RKO (cell line): ENCODE measurements at places on chromosomes 6 and 20.

DNA sequence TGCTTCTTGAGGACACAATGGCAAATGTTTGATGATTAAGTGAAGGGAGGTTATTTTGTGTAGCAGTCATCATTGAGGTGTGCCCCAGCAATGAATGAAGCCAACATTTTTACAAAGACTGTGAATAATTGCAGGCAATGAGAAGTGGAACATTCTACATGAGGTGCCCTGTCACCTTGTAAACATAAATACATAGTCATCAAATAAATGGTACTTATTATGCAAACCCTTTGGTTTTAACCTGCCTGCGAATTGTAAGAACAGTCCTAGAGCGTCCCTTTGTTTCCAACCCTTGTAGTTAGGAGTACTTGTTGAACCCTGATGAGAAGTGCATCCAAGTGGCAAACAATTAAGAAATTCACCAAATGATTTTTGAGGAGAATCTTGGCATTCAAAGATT is 7.1 kb upstream of the KIZ start:
- DNase-seq: no peak

GRCh38 chr6:168189200-168190013 is 110.4 kb upstream of the FRMD1 start:
- no peak for DNase-seq

DNA sequence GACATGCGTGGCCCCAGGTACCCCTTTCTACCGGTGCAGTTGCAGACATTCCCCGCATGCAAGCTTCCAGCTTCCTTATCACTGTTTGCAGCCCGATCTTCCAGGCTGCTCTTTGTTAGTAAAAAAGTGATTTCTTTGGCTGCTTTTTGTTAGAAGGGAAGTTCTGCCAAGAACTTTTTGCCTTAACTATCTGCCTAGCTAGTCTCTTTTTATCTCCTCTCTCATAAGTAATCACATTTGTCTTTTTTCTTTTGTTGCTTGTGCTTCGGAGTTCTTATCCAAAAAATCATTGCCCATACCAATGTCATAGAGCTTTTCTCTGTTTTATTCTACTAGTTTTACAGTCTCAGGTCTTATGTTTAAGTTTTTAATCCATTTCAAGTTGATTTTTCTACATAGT is 20.3 kb downstream of the FAM162B start:
- no peak for DNase-seq

DNA sequence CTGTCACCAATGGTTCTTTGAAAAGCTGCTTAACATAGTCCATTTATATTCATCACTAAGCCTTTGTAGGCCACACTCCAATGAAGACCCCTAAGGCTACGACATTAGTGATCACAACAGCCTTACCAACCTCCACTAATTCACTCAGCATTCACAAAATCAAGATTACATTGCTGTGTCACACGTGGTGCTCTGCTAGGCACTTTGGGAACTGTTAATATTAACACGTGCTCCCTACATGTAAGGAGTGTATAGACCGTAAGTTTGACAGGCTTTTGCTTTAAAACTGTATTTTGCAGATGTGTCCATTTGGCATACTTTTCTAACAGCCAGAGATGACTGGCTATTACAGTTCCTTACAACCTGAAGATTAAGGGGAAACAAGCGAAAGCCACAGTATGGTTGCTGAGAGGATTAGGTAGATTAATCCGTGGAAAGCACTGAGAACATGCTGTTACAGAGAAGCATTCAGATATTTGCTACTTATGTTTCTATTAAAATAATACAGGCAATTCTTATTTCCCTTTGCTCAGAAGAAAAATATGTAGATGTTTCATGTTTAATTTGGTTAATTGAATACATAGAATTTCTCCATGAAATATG is 69.7 kb downstream of the SAMD3 start:
- DNase-seq: no peak

- DNase-seq: peak; percentile 82
Observed at GRCh38 chr6:150267686-150268561, 100.9 kb upstream of the IYD start.

DNA sequence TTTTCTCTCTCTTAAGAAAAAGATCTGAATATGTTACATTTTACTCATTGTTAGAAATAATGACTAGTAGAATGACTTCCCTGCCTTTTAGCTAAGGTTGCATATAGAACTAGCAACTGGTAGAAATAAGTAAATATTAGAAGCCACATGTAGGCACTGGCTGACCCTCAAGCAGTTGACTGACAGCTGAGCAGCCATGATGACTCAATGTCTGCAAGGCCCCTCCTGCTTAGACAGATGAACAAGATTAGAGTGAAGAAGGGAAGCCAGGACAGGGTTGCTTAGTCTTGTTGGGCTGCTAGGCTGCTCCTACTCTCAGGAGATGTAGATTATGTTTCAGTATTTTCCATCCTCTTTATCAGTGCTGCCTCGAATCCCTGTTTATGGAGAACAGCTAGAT is 6.5 kb downstream of the MEP1A start:
- DNase-seq: no peak
